ENCODE measurements at places on chromosomes 13 and 19. TPM values are rescaled to one million over a fixed set of nuclear protein-coding genes. Genes with fewer than 3 reads are reported as not detected.

GAPDHS gene
- total RNA-seq: not detected

DAPK3 gene
- total RNA-seq: 106 TPM

MAST1 gene
- total RNA-seq: 0.71 TPM

FOXA3 gene
- not detected for total RNA-seq

PDX1 gene
- not detected for total RNA-seq

RNF225 gene
- total RNA-seq: not detected

KLK4 gene
- not detected for total RNA-seq

APOE gene
- 63.5 TPM for total RNA-seq

KLK12 gene
- not detected for total RNA-seq

LCP1 gene
- total RNA-seq: 42.6 TPM

GRCh38 chr13:45209229-45209628, 8.4 kb upstream of the KCTD4 start:
- H3K4me3 ChIP-seq: no peak overlapping the region
- H3K36me3 ChIP-seq: no peaks in the 10 kb centered on the region
- no peaks in the 10 kb centered on the region for H3K4me1 ChIP-seq

DNA sequence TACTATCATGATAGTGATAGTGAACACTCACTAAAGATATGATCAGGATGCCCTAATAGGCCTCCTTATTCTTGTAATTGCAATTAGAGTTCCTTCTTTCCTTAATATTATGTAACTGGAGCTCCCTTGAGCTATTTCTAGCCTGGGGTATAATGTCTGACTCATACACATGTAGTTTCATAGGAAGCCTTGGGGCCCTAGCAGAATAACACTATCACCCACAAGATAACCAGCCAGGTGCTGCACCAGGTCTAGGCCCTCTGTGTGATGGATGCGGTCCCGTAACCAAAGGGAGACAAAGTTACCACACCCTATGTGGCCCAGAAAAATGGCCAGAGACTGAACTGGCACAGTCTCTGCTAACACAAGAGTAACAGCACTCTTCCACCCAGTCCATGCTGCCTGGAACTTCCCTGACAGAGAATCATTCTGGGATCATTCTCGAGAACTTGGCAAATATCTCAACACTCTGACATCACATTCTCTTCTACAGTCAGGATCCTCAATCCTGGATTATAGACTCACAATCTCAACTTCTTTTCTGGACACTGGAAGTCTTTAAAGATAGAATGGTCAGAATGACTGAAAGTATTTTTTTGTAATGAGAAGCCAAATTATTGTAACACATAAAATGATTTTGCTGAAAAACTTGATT, 32.6 kb upstream of the IGFL4 start:
- H3K4me1 ChIP-seq: peaks cover 13% of the 10 kb centered on the region
- no peak overlapping the region for H3K27ac ChIP-seq
- no peak overlapping the region for H3K4me3 ChIP-seq
- no peak for DNase-seq

- H3K27me3 ChIP-seq: no peaks in the 10 kb centered on the region
- no peak for DNase-seq
- no peak overlapping the region for H3K4me3 ChIP-seq
- H3K36me3 ChIP-seq: no peaks in the 10 kb centered on the region
Measured at GRCh38 chr13:39397226-39397895, 205.6 kb downstream of the LHFPL6 start.

GRCh38 chr19:32945260-32945659, 26.5 kb downstream of the CEP89 start:
- no peak overlapping the region for H3K4me3 ChIP-seq
- peaks cover 19% of the 10 kb centered on the region for H3K36me3 ChIP-seq
- DNase-seq: no peak
- no peak overlapping the region for H3K27ac ChIP-seq
- no peaks in the 10 kb centered on the region for H3K27me3 ChIP-seq

DNA sequence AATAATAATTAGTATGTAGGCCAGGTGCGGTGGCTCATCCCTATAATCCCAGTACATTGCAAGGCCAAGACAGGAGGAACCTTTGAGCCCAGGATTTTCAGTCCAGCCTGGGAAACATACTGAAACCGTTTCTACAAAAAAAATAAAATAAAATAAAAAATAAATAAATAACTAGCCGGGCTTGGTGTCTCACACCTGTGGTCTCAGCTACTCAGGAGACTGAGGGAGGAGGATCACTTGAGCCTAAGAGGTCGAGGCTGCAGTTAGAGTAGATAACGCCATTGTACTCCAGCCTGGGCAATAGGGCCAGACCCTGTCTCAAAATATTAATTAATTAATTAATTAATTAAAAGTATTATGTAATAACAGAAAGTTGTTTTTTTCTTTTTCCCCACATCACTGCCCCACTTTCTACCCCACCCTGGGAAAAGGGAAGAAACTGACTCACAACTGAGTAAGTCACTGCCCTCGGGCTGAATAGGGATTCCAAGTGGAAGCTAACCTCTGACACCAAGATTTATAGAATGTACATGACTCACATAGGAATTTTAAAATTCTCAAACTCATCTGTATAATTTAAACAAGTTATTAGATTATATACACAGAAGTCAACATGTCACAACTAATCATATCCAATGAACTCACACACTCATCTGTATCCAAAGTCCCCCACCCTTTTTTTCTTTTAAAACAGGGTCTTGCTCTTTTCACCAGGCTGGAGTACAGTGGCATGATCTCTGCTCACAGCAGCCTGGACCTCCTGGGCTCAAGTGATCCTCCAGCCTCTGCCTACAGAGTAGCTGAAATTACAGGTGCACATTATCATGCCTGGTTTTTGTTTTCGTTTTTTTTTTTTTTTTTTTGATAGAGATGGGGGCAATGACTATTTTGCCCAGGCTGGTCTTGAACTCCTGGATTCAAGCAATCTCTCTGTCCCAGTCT, 12.5 kb downstream of the ZNF611 start:
- peaks cover 40% of the 10 kb centered on the region for H3K36me3 ChIP-seq
- H3K27ac ChIP-seq: no peak overlapping the region
- no peak for DNase-seq
- no peak overlapping the region for H3K4me3 ChIP-seq

- H3K4me3 ChIP-seq: peak overlapping the region; percentile 52
- H3K4me1 ChIP-seq: no peaks in the 10 kb centered on the region
- peak overlapping the region; percentile 95 for H3K27ac ChIP-seq
Measured at GRCh38 chr13:91347996-91348905, 764 bp downstream of the MIR17HG start.

DNA sequence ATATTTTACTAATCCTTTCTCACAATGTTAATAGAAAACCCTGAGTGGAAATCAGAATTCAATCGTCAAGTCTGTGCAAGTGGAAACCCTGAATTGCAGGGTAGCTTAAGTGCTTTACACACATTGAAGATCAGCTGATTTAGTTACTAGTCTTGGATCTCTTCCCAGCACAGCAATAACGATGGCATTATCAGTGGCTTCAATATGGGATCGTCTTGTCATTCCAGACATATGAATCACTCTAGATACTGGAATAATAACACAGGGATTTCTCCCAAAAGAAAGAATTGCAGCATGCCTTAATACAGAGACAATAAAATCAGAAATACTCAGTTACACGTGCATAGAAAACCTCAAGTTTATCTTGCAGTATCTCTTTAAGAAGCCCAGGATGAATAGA, 12.6 kb upstream of the METTL21C start:
- H3K27ac ChIP-seq: no peak overlapping the region
- no peak for DNase-seq
- no peaks in the 10 kb centered on the region for H3K27me3 ChIP-seq
- no peak overlapping the region for H3K4me3 ChIP-seq

DNA sequence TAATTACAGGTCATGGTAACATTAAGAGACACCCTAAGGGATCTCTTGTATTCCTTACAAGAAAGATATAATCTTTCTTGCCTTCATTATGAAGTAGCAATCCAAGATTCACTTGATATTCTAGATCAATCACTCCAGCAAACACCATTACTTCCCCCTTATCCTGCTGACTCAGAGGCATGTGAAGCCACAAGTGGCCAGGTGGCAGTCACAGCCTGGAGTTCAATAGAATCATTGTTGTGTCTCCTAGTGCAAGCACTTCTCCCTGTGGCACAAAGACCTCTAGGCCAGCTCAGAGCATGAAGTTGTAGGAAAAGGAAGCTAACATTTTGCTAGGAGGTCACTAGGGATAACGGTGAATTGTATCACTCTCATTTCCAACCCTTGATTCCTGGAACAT, 864.3 kb upstream of the ATXN8OS start:
- H3K4me3 ChIP-seq: no peak overlapping the region
- no peak overlapping the region for H3K27ac ChIP-seq
- H3K4me1 ChIP-seq: no peaks in the 10 kb centered on the region
- no peak for DNase-seq

DNA sequence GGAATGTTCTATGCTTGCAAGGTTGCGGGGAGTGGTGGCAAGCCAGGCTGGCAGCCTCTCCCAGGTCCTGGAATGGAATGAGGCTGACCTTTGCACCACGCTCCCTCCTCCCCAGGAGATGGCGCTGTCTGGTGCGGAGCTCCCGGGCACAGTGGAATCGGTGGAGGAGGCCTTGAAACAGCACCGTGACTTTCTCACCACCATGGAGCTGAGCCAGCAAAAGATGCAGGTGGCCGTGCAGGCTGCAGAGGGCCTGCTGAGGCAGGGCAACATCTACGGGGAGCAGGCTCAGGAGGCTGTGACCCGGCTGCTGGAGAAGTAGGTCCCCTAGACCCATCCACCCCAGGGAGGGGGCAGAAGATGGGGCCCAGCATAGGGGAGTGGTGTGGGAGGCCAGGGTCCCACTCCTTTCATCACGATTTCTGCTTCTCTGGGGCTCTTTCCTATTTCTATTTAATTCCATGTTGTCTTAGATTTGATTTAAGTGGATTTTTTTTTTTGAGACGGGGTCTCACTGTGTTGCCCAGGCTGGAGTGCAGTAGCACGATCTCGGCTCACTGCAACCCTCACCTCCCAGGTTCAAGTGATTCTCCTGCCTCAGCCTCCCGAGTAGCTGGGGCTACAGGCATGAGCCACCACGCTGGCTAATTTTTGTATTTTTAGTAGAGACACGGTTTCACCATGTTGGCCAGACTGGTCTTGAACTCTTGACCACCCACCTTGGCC, 53.2 kb upstream of the SHKBP1 start:
- peaks cover 7% of the 10 kb centered on the region for H3K4me1 ChIP-seq
- DNase-seq: no peak
- peaks cover 10% of the 10 kb centered on the region for H3K27me3 ChIP-seq
- no peaks in the 10 kb centered on the region for H3K36me3 ChIP-seq

GRCh38 chr19:41029524-41030432, 38.7 kb downstream of the CYP2B6 start:
- H3K27me3 ChIP-seq: no peaks in the 10 kb centered on the region
- no peak overlapping the region for H3K27ac ChIP-seq
- H3K4me3 ChIP-seq: no peak overlapping the region
- no peaks in the 10 kb centered on the region for H3K36me3 ChIP-seq
- H3K4me1 ChIP-seq: no peaks in the 10 kb centered on the region

- H3K4me3 ChIP-seq: no peak overlapping the region
- H3K27ac ChIP-seq: no peak overlapping the region
- no peaks in the 10 kb centered on the region for H3K36me3 ChIP-seq
- H3K27me3 ChIP-seq: no peaks in the 10 kb centered on the region
- DNase-seq: no peak
Measured at GRCh38 chr19:7842661-7843294, 12.8 kb downstream of the EVI5L start.

DNA sequence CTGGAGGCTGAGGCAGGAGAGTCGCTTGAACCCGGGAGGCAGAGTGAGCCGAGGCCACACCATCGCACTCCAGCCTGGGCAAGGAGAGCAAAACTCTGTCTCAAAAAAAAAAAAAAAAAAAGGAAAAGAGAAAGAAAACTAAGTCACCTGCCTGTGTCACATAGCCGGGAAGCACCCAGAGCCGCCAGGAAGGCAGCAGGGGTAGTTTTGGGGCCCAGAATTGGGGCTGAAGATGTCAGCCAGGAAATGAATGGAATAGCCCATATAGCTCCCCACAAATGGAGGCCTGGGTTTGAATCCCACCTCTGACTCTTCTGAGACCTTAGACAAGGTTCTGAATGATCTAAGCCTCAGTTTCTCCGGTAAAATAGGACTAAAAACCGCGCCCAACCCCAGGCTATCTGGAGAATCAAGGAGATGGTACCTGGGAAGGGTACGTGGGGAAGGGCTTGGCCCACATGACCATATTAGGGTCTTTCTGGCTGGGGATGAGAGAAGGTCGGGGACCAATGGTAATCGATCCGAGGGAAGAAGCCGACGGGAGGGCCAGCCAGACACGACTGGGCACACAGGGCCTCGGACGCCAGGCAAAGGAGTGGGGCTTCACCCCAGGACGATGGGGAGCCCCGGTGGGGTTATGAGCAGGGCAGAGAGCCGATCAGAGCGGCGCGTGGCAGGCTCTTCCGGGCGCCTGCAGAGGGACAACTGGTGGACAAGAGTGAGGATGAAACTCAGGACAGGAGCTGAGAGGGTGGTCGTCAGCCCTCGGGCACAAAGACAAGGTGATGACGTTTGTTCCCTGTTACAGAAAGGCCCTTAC, 14.4 kb downstream of the CCDC124 start:
- peak overlapping the region; percentile 66 for H3K27ac ChIP-seq
- H3K36me3 ChIP-seq: no peaks in the 10 kb centered on the region
- H3K4me1 ChIP-seq: peaks cover 57% of the 10 kb centered on the region
- H3K27me3 ChIP-seq: peaks cover 38% of the 10 kb centered on the region

DNA sequence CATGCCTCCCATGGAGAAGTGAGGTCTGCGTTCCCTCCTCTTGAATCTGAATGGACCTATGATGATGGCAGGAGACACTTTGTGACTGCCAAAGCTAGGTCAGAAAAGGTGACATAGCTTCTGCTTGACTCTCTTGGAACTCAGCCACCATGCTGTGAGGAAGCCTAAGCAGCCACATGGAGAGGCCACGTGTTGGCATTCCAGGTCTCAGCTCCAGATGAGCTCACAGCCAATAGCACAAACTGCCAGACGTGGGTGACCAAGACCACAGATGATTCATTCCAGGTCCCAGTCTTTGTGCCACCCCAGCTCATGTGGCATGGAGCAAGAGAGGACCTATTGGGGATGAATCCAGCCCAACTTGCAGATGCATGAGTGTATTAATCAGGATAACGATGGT, 8.7 kb upstream of the GGACT start:
- no peaks in the 10 kb centered on the region for H3K4me1 ChIP-seq
- H3K27me3 ChIP-seq: no peaks in the 10 kb centered on the region
- DNase-seq: no peak

DNA sequence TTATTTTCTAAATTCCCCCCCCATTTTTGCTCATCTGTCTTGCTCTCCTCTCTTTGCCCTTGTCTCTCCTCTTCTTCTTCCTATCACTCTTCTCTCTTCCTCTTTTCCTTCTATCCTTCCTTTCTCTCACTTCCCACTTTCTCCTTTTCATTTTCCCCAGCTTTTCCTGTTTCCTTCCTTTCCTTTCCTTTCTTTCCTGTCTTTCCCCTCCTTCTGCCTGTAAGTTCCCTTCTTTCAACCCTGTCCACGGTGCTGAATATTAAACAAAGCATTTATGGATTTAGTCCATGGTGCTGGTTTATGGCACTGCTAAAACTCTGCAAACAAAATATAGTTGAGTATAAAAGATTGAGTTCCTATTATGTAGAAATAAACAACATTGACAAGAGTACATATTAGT, 27.6 kb downstream of the SCEL start:
- no peak overlapping the region for H3K27ac ChIP-seq
- DNase-seq: no peak
- no peaks in the 10 kb centered on the region for H3K36me3 ChIP-seq

All from sigmoid colon (tissue), 7 donors.